Mucosa of descending colon (tissue), 3 donors: ENCODE measurements at places on chromosomes 3 and 15.

DNA sequence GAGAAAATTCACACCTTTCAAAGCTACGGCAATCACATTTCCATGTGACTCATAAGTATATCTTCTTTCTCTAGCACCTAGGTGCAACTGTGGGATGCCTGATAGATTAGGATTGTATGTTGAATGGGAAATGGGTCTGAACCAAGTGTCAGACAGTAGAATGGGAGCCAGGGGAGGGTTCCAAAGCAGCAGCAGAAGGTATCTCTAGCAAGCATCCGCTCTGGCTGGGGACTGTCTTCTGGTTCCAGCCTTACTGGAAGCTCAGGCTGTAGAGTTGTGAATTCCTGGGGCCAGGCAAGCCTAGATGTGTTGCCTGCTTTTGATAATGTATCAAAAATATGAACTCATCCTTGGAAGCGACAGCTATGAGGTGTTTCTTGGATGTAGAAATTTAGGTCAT is 2.1 kb upstream of the CHL1 start:
- no peak for DNase-seq

DNA sequence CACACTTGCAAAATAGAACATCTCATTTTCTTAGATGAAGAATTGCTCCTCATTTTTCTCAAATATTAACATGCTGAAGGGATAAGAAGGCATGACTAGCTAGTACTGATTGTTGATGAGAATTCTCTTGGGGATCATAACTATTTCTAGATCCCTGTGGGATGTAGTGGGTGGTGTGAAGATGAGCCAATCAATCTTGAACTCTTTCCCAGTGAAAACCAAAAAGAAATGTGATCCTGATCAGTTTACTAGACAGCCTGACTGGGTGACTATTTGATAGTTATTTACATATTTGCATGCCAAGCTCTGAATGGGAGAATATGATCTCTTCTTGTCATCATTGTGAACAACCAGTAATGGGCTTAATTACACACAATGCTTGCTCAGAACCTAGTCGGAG is 63.7 kb downstream of the ZIC1 start:
- no peak for DNase-seq

GRCh38 chr3:159941038-159942000 is 47.3 kb upstream of the IL12A start:
- DNase-seq: no peak

DNA sequence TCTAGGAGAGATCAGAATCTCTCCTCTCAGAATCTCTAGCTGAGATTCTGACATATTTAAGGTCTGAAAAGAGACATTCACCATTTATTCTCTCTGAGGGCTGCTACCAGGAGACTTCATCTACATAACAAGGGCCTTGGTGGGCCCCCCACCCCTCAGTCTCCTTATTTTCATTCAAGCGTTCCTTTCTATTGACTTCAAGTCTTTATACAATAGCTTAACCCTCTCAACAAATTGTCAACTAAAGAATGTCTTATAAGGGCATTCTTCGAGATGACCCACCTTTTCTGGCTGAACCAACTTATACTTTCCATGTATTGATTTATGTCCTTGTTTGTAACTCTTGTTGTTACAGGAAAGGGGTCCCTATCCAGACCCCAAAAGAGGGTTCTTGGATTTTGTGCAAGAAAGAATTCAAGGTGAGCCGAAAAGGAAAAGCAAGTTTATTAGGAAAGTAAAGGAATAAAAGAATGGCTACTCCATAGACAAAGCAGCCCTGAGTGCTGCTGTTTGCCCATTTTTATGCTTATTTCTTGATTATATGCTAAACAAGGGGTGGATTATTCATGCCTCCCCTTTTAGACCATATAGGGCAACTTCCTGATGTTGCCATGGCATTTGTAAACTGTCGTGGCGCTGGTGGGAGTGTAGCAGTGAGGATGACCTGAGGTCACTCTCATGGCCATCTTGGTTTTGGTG is 209.5 kb upstream of the ALCAM start:
- DNase-seq: no peak

DNA sequence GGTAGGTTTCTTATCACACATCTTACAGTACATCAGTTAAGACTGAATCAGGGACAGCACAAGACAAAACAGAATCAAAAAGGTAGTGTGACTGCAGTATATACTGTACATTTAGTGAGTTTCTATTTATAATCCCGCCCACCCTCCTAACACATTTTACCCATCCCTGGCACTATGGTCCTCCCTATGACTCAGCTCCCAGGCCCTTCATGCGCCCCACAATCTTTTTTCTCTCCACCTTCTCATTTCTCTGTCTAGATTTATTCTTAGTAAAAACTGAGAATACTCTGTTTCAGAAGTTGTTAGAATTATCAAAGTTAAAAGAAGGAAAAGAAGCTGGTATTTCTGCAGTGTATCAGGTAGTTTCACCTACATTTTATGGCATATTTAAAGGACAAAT is 427.3 kb downstream of the CNTN4 start:
- DNase-seq: no peak

- DNase-seq: no peak
Measured at GRCh38 chr15:48559285-48559684, 86.2 kb downstream of the FBN1 start.

DNA sequence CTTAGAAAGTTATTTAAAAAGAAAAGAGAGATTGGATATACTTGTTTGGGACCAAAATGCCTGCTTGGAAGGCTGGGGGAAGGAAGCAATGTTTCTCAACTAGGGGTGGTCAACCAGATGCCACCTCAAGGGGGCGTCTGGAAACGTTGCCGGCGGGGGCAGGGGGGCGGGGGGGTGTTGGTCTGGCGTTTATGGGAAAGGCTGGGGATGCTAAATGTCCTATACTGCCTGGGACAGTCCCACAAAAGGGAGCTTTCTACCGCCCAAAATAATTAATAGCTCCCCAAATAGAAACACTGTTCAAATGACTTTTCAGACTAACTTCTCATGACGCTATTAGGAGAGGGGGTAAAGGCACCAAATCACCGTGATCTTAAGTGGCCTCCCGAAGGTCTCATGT is 2.2 kb downstream of the POLG start:
- DNase-seq: no peak

- DNase-seq: no peak
Measured at GRCh38 chr3:27930052-27930602, 208.0 kb upstream of the EOMES start.

DNA sequence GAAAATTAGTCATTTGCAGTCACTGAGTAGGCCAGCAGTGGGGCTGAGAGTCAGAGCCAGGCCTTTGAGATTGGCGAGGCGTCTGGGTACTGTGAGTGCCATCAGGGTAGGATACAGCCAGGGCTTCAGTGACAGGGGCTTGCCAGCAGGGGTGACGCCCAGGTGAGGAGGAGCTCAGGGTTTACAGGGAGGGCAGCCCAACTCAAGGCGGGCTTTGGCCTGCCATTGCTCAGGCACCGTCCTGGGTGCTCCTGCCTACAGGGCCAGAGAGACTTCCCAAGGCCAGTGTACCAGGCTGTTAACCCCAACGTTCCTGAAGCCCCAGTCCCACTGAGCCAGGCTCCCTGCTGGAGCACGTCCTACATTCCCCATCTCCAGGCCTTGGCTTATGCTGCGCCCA is 152.0 kb downstream of the FBLN2 start:
- no peak for DNase-seq

- DNase-seq: no peak
Measured at GRCh38 chr3:25043749-25044148, 384.3 kb upstream of the RARB start.

DNA sequence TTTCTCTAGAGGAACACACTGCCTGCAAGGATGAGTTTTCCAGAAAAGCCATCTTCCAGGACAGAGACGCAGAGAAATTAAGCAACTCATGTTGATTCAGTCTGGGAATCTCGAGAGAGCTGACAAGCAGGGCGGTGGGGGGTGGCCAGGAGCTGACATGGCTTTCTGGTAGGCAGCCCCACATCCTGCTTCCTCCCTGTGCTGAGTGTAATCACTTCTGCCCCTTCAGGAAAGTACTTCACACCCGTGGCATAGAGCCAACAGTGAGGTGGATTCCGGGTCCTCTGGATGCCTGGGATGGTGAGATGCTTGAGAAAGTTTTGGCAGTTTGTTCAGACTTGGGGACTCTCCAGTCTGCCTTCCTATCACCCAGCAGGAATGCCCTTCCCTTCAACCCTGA is 221.1 kb downstream of the SLCO3A1 start:
- DNase-seq: no peak

DNA sequence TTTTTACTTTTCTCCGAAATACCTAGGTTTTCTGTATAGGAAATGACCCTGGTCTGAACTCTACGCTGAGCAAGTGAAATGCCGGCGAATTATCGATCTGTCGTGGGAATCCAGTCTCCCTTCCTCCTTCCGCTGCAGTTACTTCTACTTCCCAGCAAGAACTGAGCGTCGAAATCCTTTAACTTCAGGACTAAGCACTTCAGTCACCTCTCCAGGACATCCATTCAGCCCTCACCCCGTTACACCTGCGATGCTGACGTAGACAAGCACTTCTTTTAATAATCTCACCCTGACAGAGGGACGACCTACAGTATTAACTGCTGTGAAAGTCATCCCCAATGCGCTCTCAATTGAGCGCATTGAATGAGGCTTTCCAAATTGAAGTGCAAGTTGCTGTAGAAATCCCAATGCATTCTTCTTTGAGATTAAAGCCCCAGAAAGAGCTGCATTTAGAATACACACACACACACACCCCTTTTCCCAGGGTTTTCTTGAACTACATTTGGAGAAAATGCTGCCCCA is 1.3 kb downstream of the TOP2B start:
- DNase-seq: no peak

- DNase-seq: no peak
Measured at GRCh38 chr3:70889162-70890019, 577.0 kb upstream of the MDFIC2 start.

DNA sequence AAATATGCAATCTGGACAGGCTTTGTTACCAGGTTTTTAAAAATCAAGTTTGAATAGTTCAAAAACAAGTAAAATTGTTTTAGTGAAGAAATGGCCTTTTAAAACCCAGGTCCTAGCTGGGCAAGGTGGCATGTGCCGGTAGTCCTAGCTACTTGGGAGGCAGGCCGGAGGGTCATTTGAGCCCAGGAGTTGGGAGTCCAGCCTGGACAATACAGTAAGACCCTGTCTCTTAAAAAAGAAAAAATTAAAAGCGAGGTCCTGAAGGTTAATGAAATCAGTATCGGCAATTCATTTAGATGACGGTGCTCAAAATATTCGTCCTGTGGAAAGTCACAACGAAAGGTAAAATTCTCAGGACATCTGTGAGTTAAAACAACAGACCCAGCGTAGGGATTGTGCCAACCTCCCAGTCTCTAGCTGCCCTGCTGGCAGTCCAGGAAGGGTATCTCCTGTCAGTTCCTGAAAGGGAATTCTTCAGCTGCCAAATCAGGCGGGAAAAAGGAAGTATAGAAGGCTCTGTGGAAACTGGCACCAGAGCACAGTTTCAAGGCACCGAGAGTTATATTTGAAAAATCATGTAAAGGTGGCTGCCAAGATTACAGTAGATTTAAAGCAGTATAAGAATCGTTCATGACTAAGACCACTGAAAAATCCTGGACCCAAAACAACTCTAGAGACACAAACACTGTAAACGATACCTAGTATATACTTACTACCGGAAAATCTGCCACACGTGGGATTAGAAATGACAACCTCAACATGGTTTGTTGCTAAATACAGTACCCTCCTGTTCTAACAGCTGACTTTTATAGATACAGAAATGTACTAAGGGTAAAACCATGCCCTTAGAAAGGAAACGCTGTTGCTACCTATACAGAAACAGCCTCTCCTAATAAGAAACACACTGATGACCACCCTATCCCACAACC is 1.2 kb upstream of the ABHD17C start:
- no peak for DNase-seq

- no peak for DNase-seq
Measured at GRCh38 chr3:146092230-146092629, 68.8 kb downstream of the PLOD2 start.

DNA sequence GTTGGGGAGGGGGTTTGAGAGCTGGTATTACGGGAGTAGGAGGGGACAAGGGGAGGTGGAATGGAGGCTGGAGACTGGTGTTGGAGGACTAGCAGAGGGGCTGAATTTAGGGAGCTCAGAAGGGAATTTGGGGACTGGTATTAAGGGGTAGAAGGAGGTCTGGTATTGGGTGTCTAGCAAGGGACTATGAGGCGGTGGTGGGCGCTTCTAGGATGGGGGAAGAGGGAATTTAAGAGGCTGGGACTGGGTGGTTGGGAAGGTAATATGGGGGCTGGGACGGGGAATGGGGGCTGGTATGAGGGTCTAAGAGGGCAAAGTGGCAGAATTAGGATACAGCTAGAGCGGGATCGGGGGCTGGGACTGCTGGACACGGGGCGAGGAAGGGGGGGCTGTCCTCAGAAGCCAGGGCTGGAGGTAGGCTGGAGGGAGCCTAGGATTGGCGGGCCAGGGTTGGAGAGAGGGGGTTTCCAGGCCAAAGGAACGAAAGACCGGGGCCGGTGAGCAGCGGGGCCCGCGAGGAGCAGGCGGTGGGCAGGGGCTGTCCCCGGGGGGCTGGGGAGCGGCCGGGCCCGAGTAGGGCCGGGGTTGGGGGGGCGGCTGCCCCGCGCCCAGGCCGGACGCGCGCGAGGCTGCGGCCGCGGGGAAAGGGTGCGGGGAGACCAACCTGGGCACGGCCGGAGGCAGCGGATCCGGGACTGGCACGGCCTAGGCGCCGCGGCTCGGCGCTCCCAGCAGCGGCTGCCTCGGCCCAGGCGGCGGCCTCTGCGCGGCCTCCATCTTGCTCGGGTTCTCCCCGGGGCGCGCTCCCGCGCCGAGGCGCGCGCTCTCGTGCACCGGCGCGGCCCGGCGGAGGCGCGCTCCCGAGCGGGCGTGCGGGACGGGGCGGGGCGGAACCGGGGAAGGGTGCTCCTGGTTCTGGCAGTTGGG is at the start of gene LHFPL4:
TSS of gene LHFPL4 (minus strand) at position 802 of the 927 bp plus-strand sequence. CDS start 1,143 bp downstream, outside the sequence.
- DNase-seq: no peak

DNA sequence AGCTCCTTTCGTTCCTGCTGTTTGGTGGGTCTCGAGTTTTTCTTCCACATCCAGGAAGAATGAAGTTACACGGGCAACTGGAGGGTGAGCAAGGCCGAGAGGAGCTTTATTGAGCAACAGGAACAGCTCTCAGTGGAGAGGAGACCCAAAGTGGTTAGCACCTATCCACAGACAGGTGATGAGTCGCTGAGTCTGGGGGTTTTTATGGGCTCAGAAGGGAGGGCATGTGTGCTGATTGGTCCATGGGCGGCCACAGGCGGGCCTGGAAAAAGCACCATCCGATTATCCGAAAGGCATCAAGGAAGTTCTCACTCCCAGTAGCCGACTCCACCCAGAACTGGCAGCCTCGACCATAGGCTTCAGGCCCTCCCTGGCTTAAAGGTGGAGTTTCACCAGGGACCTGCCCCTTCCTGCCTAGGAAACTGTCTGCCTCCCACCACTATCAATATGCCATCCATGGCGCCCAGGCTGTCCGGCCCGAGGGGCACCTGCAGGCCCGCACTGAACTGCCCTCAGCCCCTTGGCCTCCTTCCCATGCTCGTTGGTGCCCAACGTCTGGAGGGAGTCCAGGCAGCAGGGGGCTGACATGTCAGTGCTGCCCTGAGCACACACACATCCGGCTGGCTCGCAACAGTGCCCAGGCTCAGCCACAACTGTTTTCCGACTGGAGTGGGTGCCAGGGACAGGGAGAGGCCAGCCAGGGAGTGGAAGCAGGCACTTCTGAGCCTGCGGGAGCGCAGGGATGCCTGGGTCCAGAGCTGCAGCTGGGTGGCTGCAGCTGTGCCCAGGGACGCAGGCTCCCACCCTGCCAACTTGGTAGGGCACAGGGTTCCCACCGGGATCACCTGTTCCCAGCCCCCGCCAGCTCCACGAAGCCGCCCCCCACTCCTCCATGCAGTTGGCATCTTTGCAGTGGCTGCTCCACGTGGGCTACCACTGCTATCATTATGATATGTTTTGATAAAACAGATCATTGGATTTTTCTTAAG is 170.2 kb downstream of the FNDC3B start:
- no peak for DNase-seq
